ENCODE measurements at places on chromosomes 16 and 17. TPM values are rescaled to one million over a fixed set of nuclear protein-coding genes. Genes with fewer than 3 reads are reported as not detected.
A peak's percentile ranks its signal among the peaks of the same experiment; 100 is the strongest.

Gene CYBA
- 153 TPM for total RNA-seq

- H3K36me3 ChIP-seq = peaks cover 58% of the 10 kb centered on the region
- H3K27me3 ChIP-seq = no peaks in the 10 kb centered on the region
- H3K27ac ChIP-seq = no peak overlapping the region
- no peaks in the 10 kb centered on the region for H3K4me1 ChIP-seq
- DNase-seq = no peak
These were observed 36.4 kb downstream of the MBTPS1 start for GRCh38 chr16:84080378-84080777.

GRCh38 chr17:47618410-47618809 lies 31.3 kb upstream of the KPNB1 start:
- no peak overlapping the region for H3K27ac ChIP-seq
- H3K4me3 ChIP-seq = no peak overlapping the region
- no peaks in the 10 kb centered on the region for H3K27me3 ChIP-seq
- DNase-seq = no peak
- peaks cover 24% of the 10 kb centered on the region for H3K36me3 ChIP-seq

DNA sequence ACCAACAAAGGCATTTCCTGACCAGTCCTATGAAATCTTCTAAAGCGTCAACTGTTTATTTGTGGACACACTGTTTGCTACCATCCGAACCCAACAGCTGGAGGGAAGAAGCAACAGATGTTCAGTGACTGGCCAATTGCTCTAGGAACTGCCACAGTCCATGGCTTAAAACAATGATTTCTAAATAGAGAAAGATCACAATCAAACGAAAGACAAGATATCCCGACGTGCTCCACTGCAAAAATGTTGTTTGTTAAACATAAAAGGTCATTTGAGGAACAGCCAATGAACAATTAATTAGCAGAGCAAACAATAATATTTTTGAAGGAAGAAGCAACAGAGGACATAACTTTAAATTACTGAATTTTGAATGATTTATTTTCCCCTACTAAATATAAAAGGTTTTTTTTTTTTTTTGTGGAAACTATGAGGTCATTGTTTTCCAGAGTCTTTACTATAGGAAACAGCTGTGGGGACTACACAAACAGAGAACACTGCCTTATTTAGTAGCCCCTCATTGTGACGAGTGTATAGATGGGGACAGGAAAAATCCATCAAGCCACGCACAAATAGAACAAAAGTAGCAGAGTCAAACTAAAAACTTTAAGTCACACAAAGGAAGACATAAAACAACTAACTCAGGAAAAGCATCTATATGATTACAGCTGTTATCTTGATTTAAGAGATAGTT lies 17.2 kb downstream of the USP31 start:
- no peaks in the 10 kb centered on the region for H3K27me3 ChIP-seq
- no peaks in the 10 kb centered on the region for H3K36me3 ChIP-seq
- DNase-seq = no peak
- H3K4me1 ChIP-seq = no peaks in the 10 kb centered on the region
- no peak overlapping the region for H3K27ac ChIP-seq

Gene OR2C1
- total RNA-seq = not detected

Gene PTX4
- total RNA-seq = 0.20 TPM

DNA sequence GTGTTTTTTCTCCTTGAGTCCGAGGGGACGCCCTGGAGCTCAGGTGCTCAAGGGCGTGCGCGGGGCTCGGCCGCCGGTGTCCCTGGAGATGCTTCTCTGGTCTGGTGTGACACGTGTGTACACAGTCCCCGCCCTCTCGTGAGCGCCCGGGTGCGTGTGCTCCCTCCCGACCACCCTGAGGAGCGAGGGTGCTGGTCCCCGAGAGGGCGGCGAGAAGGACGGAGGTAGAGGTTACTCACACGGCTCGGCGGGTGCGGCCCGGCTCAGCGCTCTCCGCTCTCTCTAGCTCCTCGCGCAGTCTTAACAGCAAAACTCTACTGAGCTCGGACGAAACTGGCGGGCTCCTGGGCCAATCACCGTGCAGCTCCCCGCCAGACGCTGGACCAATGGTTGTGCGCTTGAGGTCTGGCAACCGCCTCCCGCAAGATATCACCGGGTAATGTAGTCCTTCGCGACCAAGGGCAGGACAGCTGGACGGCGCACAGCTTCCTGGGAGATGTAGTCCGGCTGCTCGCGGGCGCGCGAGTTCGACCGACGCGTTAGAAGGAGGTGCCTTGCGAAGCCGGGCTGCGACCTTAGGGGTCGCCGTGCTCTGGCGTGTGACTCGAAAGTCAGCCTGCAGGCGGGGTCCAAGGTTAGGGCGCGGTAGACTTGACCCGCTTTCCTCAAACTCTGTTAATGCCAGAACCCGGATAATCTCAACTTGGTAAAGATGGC lies at the start of gene SLC25A19:
Gene SLC25A19 (minus strand): TSS at position 319 of the 717 bp plus-strand sequence. CDS start 2,669 bp downstream, outside the sequence.
- H3K4me3 ChIP-seq = peak within 1 kb of the TSS; percentile 93
- peak; percentile 100 for DNase-seq
- no peaks in the 10 kb centered on the region for H3K27me3 ChIP-seq
- H3K4me1 ChIP-seq = no peaks in the 10 kb centered on the region
- H3K36me3 ChIP-seq = peaks cover 8% of the 10 kb centered on the region
- H3K27ac ChIP-seq = no peak within 1 kb of the TSS

DNA sequence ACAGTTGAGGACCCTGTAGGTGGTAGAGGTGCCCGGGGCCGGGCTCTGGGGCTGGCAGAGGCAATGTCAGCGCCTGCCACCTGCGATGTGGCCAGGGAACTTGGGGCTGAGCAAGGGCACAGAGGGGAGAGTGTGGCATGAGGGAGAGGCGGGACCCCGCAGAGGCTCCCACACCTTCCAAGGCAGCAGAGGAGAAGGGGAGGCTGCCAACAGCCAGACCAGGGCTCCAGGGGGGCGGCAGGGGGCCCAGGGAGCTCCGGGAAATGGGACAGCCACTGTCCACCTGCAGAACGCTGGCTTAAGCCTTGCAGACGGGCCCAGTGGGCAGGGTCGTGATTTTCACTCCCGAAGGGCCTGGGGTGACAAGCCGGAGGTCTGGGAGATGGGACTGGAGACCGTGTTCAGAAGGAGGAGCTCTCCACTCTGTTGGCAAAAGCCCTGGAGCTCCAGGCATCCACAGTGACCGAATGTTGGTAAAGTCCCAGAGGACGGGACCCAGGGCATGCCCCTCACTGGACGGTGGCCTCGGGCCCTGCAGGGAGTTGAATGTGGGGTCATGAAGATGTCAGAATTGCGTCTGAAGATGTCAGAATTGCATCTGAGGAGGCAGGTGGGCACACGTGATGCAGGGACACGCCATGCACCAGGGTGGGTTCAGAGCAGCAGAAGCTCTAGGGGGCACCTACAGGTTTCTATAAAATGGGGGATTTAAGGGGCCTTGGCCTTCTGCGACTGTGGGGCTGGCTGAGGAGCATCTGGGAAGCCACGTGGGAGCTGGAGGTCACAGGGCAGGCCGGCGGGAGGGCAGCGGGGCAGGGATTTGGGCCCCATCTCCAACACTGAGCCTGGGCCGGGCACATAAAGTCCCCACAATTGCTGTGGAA lies 18.6 kb downstream of the CD7 start:
- no peaks in the 10 kb centered on the region for H3K4me1 ChIP-seq
- no peaks in the 10 kb centered on the region for H3K36me3 ChIP-seq
- no peak for DNase-seq
- no peak overlapping the region for H3K4me3 ChIP-seq

GRCh38 chr17:68711858-68712257 lies 110.7 kb upstream of the FAM20A start:
- DNase-seq = no peak
- no peak overlapping the region for H3K27ac ChIP-seq
- H3K4me1 ChIP-seq = no peaks in the 10 kb centered on the region

Gene KRT23
- total RNA-seq = not detected

- DNase-seq = no peak
- H3K36me3 ChIP-seq = no peaks in the 10 kb centered on the region
- H3K27me3 ChIP-seq = no peaks in the 10 kb centered on the region
- H3K27ac ChIP-seq = no peak overlapping the region
These were observed 6.7 kb upstream of the WFIKKN2 start for GRCh38 chr17:50828508-50829170.

DNA sequence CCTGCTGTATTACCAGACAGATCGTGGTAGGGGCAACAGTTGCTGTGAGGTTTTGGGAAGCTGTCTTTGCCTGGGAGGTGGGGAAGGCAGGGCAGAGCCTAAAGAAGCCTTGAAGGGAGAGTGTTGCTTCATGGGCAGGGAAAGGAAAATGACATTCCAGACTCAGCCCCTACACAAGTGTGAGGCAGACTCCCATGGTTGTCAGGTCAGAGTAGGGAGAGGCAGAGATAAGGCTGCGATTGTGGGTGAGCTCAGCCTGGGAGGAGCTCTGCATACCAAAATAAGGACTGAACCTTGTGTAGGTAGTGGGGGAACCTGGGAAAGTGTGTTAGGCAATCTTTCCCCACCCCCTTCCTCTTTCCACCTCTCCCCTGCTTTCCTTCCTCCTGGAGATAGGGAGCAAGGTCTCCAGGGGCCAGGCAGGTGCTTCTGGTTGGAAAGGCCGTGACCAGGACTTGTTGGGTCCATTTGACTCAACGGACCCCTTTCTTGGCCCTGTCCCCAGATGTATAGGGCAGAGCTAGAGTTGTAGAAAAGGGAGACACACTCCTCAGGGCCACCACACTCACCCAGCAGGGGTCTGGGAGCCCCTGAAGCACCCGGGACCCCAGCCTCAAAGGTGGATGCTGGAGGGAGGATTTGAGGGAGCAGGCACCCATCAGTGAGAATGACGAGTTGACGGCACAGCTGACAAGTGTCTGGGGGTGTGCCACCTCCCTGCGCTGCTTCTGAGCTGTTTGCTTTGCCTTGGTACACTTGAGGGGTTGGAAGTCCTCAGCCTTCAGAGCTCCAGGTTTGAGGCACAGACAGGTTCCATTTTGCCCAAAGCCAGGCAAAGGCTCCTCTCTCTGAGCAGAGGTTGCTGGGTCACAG lies 18.5 kb upstream of the TOB1 start:
- H3K4me1 ChIP-seq = peaks cover 3% of the 10 kb centered on the region
- peaks cover 4% of the 10 kb centered on the region for H3K36me3 ChIP-seq
- no peak overlapping the region for H3K27ac ChIP-seq
- no peaks in the 10 kb centered on the region for H3K27me3 ChIP-seq
- H3K4me3 ChIP-seq = no peak overlapping the region
- peak; percentile 32 for DNase-seq

DNA sequence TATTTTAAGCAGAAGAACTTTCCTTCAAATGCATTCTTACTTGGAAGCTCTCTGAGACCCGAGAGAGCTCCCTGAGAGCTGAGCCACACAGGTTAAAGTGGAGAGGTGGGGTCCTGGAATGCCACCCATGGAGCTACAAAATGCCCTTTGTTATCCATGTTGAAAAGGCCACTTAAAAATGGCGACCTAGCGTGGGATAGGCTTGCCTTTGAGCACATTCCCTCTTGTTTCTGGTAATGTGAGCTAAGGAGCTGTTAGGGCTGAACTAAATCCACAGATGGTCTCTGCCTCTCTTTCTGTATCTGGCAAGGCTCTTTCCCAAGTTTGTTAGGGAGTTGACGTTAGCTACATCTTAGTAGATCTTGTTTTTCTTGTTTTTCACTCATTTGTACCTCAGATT lies 171.6 kb downstream of the SNX29 start:
- no peaks in the 10 kb centered on the region for H3K36me3 ChIP-seq
- peak; percentile 67 for DNase-seq
- H3K27ac ChIP-seq = peak overlapping the region; percentile 16
- no peaks in the 10 kb centered on the region for H3K4me1 ChIP-seq

DNA sequence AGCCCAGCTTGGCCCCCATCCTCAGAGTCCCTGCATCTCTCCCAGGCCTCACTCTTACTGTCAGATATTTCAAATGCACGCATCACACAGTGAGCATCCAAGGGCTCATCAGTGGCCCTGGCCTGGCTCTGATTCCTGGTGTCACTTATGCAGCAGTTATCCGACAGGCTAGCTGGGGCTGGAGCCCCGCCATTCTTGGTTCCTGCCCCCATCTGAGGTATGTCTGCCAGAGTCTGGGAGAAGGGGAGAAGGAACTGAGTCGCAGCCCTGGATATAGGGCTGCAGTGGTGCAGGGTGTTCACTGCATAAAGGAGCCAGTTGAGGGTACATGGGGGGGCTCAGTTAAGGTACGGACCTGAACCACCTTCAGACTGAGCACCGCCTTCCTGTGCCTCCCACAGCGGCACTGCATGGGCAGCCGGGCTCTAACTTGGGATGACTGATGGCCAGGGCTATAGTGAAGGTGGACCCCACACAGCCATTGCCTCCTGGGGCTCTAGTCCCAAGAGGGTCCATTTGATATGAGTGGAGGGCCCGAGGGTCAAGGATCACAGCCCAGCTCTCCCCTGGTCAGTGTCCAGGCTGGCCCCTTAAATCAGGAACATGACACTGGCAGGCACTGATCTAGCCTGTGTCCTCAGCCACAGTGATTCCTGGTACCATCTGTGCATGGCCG lies 1.8 kb upstream of the RASD1 start:
- H3K4me3 ChIP-seq = no peak overlapping the region
- peak; percentile 23 for DNase-seq
- peaks cover 8% of the 10 kb centered on the region for H3K27me3 ChIP-seq
- peaks cover 3% of the 10 kb centered on the region for H3K4me1 ChIP-seq

DNA sequence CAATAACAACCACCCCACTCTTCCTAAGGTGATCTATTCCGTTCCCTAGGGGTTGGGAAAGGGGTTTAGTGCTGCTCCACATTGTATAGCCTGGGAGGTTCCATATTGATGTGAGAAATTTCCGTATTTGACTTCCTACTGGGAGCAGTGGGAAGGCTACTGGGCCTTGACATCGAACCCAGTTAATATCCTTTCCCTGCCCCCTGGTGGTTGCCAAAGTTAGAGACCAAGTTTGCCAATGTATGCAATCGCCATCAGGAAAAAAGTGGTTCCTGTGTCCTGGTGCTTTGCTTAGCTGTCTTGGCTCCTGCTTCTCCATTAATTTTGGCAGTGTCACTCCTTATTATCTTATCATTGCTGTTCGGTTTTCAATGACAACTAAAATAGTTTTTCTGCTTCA lies 914.9 kb downstream of the KCNJ2 start:
- no peaks in the 10 kb centered on the region for H3K27me3 ChIP-seq
- no peaks in the 10 kb centered on the region for H3K36me3 ChIP-seq
- no peaks in the 10 kb centered on the region for H3K4me1 ChIP-seq
- no peak overlapping the region for H3K27ac ChIP-seq
- no peak overlapping the region for H3K4me3 ChIP-seq
- peak; percentile 78 for DNase-seq

- H3K36me3 ChIP-seq = no peaks in the 10 kb centered on the region
- no peaks in the 10 kb centered on the region for H3K27me3 ChIP-seq
- H3K4me3 ChIP-seq = no peak overlapping the region
- H3K4me1 ChIP-seq = peaks cover 3% of the 10 kb centered on the region
- no peak overlapping the region for H3K27ac ChIP-seq
- no peak for DNase-seq
These were observed 8.2 kb upstream of the EIF1 start for GRCh38 chr17:41680426-41681040.

Gene HAPSTR1
- total RNA-seq = 80.1 TPM

GRCh38 chr16:19003935-19004334 lies 20.2 kb downstream of the TMC7 start:
- no peak overlapping the region for H3K27ac ChIP-seq
- H3K4me1 ChIP-seq = peaks cover 2% of the 10 kb centered on the region
- H3K36me3 ChIP-seq = peaks cover 11% of the 10 kb centered on the region
- no peak for DNase-seq

GRCh38 chr16:88493879-88494278 lies 40.8 kb downstream of the ZFPM1 start:
- no peaks in the 10 kb centered on the region for H3K4me1 ChIP-seq
- DNase-seq = no peak
- H3K36me3 ChIP-seq = no peaks in the 10 kb centered on the region
- no peak overlapping the region for H3K4me3 ChIP-seq
- no peaks in the 10 kb centered on the region for H3K27me3 ChIP-seq

GRCh38 chr16:57169327-57169726 lies 16.5 kb downstream of the PSME3IP1 start:
- peaks cover 34% of the 10 kb centered on the region for H3K36me3 ChIP-seq
- H3K4me1 ChIP-seq = no peaks in the 10 kb centered on the region
- H3K27ac ChIP-seq = no peak overlapping the region
- DNase-seq = no peak
- no peaks in the 10 kb centered on the region for H3K27me3 ChIP-seq

Gene ABCC11
- total RNA-seq = 0.33 TPM

Gene MBTD1
- 46.0 TPM for total RNA-seq
